ENCODE measurements at places on chromosomes 4 and X.
A peak's percentile ranks its signal among the peaks of the same experiment; 100 is the strongest.

DNA sequence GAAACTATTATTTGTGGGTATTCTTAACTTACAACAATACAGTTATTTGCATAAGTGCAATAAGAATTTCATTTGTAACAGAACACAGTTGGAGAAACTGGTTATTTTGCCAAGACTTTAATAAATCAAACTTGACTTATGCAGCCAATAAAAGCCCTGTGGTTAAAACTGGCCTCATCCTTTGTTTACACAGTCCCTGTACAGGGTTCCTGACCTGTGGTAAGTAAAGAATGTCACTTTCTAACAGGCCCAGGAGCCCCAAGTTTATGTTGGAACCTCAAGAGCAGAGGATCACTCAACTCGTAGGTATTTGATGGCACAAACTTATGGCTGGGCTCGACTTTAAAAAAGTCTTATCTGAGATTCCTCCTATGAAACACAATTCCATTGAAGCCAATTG is 88.6 kb upstream of the PTCHD1 start:
- no peak for DNase-seq

DNA sequence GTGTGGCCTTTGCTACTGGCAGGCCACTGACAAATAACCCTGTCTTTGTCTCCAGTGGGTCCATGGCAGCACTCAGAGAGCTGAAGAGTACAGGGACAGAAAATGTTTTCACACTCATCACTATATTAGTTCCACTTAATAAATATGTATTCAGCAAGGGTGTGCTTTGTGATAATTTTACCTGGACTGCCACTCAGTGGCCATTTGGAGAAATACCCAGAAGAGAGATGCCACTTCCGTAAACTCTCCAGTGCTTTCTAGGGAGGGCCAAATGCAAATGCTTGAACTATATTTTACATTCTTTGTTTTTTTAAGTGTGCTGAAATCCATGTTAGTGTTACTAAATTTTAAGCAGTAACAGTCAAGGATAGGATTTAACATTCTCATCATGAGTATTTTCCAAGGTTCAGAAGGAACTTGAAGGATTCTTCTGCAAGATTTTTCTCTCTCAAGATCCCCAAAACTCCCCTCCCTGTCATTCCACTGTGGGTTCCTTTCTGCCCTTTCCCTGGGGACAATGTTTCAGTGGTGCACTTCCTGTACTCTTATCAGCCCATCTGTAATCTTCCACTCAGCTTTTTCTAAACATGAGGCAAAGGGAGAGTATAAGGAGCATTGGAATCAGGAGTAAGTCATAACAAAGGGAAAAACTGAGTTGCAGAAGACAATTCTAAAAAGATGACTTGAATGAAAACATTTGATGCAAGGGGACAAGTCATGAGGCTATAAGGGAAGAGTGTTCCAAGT is 46.0 kb downstream of the TFDP3 start:
- peak; percentile 26 for DNase-seq

DNA sequence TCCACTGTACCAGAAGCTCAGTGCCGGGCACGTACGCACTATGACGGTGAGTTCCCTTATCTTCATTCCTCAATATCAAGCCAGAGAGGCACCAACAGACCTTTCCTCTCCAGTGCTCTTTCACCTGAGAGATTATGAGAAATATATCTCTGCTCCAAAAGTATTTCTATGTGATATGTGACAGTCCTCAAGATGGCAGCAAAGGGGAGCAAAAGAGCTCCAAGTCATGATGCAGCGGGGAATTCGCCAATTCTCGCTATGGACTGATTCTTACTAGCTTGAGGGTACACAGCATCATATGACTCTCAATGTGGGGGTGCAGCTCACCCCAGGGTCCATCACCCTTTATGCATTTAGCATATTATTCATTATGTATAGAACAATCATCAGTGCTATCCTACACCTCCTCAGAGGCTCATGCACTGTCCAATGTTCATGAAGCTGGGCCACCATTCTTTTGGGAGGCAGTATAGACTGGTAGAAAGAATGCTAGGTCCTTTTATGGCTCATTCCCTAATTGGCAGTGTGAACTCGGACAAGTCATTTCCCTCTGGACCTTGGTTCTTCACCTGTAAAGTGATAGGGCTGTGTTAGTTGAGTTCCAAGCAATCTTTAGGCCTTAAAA is 12.8 kb upstream of the IQSEC2 start:
- peak; percentile 37 for DNase-seq

GRCh38 chrX:37759351-37759750 is 20.5 kb upstream of the CYBB start:
- no peak for DNase-seq

GRCh38 chr4:100450449-100450848 is 67.4 kb downstream of the EMCN start:
- DNase-seq, result no peak

DNA sequence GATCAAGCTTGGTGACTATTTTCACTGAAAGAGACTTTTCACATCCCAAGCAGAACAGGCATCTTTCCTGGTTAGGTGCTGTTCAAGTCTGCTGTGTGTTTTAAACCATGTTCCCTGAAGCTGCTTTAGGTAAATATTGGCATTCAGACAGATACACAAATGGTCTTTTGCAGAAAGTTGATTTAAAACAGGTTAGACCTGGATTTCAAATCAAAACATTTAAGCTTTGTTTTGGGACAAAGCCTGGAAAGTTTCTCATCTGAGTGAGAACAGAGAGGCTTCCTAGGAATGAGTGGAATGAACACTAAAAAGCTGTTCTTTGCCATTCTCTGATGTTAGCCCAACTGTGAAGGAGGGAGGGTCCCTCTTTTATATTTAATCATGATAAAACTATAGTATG is 10.1 kb downstream of the ANXA3 start:
- no peak for DNase-seq

- DNase-seq, result no peak
Observed at GRCh38 chrX:20951016-20951810, 423.0 kb upstream of the CNKSR2 start.

- no peak for DNase-seq
Observed at GRCh38 chr4:112509243-112510141, 6.5 kb downstream of the NEUROG2 start.

GRCh38 chr4:75180790-75181776 is 248.2 kb downstream of the PARM1 start:
- DNase-seq, result no peak

Data from hematopoietic multipotent progenitor cell treated with erythropoietin and hydrocortisone succinate and interleukin-3 and kit ligand, for 8 days (in vitro differentiated cells).